ENCODE measurements at places on chromosomes 13 and 19.

GRCh38 chr13:99805361-99805760 lies 166.2 kb downstream of the ZIC5 start:
- DNase-seq, result no peak

GRCh38 chr13:39023761-39024160 lies 14.1 kb downstream of the PROSER1 start:
- no peak for DNase-seq

GRCh38 chr19:6886277-6886897 lies 992 bp upstream of the ADGRE1 start:
- DNase-seq, result no peak

- DNase-seq, result no peak
Observed at GRCh38 chr19:3272401-3272931, 48.0 kb downstream of the CELF5 start.
